ENCODE measurements at places on chromosomes 7 and 10. TPM values are rescaled to one million over a fixed set of nuclear protein-coding genes. Genes with fewer than 3 reads are reported as not detected.

DNA sequence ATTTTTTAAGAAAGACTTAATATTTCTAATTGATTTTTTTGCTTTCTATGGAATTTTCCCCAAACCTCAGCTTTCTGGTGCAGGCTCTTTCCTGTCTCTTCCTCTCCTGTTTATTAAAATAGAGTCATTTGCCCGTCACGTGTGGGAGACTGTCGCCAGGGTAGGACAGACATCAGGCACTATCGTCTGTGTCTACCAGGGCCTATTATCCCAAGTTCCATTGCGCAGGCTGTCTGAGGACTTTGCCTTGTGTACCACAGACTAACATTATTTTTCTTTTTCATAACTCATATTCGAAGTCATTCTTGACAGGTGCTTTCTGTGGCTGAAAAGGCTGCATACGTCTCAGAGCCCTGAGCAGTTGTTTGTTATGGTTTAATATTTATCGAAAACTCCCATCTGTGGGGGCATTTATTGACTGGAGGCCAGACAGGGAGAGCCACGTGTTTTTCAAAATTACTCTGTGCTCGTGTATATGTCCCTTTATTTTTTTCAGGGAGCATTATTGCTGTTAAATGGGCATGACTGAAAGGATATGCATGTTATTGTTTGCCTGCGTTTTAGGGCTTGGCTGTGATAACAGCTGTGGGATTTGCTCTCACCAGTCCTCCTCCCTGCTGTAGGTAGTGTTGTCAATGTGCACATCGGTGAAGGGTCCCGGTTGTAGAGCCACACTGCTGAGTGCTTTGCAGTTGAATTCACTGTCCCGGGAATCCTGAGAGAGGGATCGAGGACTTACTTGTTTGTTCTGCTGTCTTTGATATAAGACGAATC, 89.8 kb downstream of the CAMK1D start:
- DNase-seq, result no peak

DNA sequence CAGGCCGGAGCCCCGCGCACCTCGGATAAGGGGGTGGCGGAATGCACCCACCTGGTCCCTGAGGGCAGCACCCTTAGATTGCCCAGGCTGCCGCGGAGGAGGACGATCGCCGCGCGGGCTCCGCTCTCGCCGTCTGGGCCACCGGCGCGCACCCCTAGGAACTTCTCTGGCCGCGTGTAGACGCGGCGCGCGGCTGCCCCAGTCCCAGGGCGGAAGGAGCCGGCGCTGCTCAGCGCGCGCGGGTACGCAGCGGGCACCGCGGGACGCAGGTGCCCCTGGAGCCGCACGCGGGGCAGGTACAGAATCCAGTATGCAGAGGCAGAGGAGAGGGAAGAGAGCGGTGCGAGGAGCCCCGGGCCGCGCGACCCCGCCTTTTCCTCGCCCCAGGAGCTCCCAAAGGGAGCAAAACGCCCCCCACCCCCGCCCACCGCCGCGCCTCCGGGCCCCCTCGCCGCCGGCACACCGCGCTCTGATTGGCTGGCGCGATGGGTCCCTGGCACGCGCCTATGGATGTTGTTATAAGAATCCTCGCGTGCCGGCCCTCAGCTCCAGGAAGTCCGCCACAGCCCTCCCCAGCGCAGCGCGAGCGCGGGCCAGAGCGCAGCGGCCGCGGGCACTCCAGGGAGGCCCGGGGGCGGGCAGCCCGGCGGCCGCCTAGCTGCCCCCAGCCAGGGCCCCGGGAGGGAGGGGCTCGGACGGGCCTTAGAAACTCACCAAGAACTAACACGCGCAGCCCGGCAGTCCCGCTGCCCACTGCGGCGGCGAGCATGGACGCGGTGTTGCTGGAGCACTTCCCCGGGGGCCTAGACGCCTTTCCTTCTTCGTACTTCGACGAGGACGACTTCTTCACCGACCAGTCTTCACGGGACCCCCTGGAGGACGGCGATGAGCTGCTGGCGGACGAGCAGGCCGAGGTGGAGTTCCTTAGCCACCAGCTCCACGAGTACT, at the start of gene PTF1A:
TSS of gene PTF1A (plus strand) at position 549 of the 948 bp plus-strand sequence. CDS start at position 768, 219 bp downstream.
- peak; percentile 44 for DNase-seq

DNA sequence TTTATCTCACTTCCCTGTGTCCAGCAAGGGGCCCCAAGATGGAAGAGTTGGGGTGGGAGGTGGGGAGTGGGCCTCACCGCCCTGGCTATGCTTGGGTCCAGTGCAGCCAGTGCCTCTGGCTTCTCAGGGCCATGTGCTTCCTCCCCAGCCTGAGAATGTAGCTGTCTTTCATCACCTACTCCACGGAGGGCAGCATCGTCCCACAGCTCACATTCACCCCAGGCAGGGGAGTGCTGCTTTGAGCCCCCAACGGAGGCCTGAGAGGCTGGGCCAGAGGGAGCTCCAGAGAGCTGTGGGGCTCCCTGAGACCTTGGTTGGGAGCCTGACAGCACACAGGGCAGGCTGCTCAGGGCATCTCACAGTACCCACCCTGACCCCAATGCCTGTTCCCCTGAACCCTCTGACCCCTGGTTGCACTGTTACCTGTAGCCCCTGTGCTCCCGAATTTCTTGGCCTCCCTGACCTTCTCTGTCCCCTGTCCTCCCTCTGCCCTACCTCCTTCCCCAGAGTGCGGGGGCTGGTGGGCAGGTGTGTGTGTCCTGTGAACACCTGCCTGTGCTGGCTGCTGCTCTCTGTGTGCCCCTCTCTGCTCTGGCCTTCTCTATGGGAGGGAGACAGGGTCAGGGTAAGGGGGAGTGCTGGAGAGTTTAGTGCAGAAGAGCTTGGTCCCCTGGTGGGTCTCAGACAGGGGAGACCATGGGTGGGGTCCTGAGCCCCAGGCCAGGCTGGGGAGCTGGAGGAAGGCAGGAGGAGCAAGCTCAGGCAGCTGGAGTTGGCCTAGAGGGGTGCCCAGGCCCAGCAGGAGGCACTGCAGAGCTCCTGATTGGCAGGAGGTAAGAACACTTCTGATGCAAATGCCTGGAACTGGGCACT, 19.6 kb upstream of the ZNF488 start:
- no peak for DNase-seq

- no peak for DNase-seq
These were observed 98.6 kb upstream of the MKX start for GRCh38 chr10:27844223-27844622.

DNA sequence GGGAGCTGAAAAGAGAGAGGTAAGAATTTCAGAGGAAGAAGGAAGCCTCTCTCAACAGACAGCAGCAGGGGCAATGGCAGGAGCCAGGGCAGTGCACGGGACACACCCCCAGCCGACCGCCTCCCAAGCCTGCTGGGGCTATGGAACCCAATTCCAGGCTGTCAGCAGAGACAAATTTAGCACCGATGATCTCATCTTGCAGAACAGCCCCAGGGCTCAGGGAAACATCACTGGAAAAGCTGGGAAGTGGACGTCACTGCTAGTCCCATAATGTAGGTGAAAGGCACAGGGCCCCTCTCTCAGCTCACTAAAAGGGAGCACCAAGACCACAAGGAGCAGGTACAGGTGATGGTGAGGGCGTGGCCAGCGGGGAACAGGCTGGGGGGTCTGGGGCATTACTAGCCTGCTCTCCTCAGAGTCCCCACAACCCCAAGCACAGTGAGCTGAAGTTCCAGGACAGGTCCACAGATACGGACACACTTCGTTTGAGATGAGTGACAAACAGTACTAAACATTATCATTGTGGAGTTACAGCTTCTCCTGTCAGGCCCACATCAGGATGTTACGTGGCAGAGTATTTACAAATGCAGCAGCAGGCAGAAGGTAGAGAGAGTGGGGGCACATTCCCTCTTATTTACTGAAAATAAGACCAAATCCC, 103.7 kb downstream of the PLXNA4 start:
- peak; percentile 81 for DNase-seq

GRCh38 chr7:39733881-39734632, 110.7 kb downstream of the RALA start:
- DNase-seq, result no peak

GRCh38 chr7:130398526-130399090, 18.3 kb downstream of the CPA1 start:
- DNase-seq, result no peak

DNA sequence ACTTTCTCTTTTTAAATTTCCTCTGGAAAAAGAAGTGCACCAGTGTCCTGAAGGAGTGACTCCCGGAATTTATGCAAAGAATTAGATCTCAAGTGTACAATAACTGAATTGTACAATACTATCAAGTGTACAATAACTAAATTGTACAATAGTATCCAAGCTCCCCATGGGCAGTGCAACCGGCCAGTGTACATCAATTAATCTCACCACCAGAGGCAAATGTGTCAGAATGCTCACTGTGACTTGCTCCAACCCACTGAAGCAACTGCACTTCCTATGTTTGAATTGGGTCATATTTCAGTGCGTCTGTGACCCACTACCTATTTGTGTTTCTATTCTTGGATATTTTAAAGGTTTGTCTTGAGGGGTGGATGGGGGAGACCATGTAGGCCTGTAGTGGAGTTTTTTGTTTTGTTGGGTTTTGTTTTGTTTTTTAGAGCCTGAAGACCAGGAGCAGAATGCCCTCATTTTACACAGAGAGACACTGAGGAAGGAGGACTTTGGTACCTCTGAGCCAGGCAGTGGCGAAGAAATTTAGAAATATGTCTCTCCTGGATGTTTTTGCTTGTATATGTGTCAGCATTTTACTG, 78.5 kb upstream of the CTTNBP2 start:
- DNase-seq, result no peak

GRCh38 chr7:105880571-105881330, 4.4 kb upstream of the ATXN7L1 start:
- no peak for DNase-seq

- no peak for DNase-seq
These were observed 34.5 kb downstream of the PPP1R3C start for GRCh38 chr10:91598211-91598977.

DNA sequence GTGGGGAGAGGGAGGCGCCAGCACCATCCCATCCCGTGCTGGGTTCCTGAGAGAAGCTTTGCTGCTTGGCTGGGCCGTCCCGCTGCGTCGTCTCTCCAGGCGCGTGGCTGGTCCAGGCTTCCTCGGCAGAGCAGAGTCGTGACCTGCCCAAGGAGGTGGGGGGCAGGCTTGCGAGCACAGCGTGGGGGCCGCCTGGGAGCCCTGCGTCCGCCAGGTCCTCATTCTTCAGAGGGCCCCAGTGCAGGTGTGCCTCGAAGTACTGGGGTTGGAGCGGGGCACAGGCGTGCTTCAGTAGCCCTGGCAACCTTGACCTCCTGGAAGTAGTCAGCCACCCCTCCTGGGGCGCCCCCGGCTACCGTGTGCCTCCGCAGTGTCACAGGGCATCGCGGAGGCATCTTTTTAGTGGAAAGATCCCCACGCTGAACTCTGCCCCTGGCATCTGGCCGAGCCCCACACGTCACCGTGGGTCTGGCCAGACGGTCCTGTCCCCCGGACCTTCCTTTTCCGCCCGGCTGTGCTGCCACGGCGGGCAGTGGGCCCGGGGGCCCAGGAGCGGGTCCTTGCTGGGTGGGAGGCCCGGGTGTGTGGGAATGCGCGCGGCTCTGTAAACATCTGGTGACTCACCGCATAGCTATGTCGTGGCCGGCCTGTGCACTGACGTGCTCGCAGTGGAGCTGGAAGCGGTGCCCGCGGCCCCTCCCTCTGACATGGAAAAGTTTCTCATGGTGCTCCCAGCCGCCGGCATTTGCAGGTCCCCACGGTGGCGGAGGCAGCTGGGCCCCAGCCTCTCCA, 6.4 kb downstream of the MAFK start:
- DNase-seq, result peak; percentile 35

DNA sequence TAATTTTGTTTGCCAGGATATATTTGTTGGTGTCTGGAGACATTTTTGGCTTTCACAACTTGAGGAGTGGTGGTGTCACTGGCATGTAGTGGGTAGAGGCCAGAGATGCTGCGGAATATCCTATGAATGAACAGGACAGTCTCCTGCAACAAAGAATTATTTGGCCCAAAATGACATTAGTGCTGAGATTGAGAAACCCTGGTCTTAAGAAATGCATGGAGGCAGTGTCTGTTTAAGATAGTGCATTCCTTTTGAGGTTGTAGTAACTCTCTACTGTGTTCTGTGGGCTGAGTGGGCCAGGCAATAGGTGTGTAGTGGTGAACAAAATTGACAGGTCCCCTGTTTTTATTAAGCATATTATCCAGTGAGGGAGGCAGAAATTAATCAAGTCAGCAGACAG, 165.5 kb downstream of the CDK14 start:
- DNase-seq, result no peak

DNA sequence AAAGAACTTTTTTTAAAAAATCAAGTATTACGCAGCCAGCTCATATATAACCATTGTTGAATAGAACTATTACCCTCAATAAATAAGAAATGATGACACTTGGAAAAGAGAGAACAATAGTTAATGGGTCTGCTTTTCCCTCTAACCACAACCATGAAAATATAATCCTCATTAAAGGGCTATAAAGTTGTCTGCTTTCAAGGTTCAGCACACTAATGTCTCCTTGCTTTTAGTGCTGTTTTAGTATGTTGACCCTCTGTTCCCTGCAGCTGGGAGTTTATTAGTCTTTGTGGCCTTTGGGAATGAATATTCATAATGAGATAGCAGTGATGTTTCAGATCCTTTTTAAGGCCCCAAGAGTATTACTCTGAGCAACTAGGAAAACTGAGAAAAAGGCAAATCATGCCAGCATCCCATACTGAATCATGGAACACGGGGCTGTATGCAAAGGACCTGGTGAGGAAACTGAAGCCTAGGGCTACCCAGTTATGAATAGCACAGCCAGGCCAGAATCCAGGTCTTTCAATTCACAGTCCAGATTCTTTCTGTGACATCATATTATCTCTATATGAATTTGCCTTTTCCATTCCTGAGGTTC, 332.0 kb upstream of the LRGUK start:
- DNase-seq, result no peak

DNA sequence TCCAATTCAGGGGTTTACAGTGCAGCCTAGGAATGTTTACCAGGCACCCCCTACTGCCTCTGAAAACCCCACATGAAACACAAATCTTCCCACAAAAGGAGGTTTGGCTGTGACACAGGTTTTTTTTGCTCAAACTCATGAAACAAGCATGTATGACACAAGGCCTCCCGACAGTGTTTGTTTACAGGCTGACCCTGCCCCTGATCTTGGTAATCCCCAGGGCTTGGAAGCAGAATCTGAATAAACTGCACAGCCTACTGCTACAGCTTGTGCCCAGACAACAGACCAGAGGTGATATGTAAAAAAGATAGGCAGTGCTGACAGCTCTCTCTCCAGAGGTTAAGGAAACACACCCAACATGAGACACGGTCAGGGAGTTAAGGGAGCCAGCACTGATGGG, 184.2 kb downstream of the KMT2E start:
- no peak for DNase-seq

DNA sequence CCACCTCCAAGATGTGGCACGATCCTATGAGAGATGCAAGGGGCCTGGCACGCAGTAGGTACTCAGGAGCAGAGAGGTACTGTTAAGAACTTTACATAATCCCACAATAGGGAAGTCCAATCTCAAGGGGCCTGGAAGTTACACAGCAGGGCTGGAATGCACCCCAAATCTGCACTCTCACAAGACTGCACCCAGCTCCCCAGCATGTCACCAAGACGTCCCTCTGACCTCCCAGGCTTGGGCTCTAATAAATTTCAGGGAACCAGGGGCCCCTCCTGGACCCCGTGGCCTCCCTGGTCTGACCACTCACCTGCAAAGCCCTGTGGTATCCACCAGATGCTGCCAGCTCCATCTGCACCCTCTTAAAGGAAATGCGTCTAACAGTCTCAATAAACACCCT, 94.9 kb downstream of the OAT start:
- no peak for DNase-seq

The STRIP2 gene
- total RNA-seq, result 3.3 TPM

The PRPS1L1 gene
- total RNA-seq, result not detected

The PLCE1 gene
- 0.25 TPM for total RNA-seq

The ANK3 gene
- 84.9 TPM for total RNA-seq

The GPR37 gene
- total RNA-seq, result 6.3 TPM

The NCF1 gene
- 0.54 TPM for total RNA-seq

The TRPV5 gene
- 0.15 TPM for total RNA-seq

The CAMK2B gene
- 55.1 TPM for total RNA-seq
